GM23338 (cell line): ENCODE measurements at places on chromosomes 2 and 18.

DNA sequence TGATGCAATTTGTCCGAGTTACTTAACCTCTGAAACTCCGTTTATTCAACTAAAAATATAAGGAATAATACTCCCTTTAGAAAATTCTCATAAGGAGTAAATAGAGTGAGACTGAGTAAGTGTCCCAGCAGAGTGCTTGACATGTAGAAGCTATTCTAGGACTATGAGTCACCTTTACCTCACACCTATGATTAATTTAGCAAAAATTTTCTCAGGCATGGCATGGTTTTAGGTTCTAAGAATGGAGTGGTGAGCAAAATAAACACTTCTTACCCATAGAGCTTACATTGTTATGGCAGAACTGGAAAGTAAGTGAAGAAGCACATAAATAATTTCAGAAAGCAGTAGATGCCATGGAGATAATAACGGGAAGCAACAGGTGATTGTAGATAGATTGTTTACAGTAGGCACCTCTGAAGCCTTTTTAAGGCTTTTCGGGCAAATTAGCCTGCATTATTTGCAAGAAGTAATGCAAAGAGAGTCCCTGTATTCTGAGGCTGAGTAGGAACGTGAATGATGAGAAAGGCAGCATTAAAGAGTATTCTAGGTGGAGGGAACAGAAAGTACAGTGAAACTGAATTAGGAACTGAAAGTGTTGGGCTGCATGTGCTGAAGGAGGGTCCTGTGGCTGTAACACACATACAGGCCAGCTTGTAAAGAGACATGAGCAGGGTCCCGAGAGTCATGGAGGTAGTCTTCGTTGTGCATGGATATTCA, 209.2 kb downstream of the ZNF407 start:
- DNase-seq, result no peak

- no peak for DNase-seq
These were observed 43.9 kb downstream of the ST6GAL2 start for GRCh38 chr2:106841886-106842645.

DNA sequence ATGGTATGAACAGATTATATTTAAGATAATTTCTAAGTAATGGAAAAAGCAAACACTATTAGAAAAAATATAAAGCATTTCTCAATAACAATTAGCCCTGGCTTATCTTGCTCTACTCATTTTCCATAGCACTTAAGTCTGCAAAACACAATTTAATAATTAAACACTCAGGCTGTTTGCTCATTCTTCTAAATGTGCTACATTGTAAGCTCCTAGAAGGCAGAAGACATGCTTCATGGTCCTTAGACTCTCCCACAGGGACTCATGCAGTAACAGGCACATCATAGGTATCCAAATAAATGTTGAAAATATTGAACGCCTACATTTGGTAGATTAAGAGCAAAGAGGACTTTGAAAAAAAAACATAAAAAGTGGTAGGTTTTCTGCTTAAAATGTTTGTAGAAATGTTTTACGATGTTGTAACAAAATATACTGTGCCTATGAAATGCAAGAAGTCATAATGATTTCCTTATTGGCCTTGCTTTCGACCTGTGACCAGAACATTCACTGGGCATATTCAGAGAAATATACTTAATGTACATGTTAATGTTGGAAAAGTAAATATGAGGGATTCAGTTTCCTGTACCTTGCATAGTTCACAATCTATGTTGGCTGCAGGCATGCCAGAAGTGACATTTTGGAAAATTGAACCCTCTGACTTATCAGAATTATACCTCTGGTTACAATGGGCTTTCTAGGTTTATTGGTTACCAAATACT, 27.2 kb downstream of the G6PC2 start:
- no peak for DNase-seq

GRCh38 chr2:33000986-33001385, 54.2 kb downstream of the LTBP1 start:
- DNase-seq, result no peak

GRCh38 chr18:59282341-59282740, 9.1 kb upstream of the RAX start:
- DNase-seq, result no peak

DNA sequence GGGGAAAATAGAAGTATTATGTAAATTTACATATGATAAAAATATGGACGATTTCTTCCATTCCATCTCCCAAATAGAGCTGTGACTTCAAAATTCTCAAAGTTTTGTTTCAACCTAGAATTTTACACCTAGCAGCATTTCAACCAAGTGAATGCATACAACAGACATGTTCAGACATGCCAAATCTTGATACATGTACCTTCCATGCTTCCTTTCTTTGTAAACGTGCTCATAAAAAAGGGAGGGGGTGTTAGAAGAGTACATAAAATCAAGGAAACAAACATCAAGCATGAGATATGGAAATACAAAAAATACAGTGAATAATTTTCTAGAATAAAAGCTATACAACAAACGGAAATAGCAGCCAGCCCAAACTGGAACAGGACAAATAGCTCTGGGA, 974.2 kb downstream of the ERBB4 start:
- DNase-seq, result no peak

DNA sequence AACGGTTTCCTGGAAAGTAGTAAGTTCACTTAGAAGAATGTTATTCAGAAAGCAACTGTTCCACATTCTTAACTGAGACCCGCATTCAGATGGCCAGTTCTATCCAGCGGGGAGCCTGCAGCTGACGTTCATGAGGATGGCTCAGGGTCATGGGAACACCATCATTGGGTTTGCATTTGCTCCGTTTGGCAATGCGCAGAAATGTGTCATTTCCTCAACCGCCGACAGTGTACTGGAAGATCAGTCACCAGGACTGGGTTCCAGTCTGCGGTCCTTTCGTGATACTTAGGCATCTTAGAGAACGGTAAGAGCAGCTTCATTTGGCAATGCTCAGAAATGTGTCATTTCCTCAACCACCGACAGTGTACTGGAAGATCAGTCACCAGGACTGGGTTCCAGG, 104.0 kb downstream of the DNER start:
- DNase-seq, result no peak

DNA sequence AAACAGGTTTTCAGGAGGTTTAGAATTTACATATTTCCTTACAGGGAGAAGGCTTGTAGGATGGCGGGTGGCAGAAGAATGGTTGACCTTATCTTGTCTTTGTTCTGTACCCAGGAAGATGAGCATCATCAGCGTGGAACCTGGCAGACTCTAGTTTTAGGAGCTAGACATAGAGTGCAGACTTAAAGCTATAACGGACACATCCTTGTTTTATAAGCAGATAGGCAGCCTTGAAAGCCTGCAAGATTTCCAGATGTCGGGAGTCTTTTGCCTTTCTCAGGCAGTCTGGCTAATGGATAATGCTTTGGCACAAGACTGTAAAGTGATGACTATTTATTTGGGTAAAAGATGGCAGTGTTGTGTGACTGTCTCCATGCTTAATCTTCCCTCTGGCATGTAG, 11.7 kb downstream of the AQP12B start:
- DNase-seq, result no peak
